ENCODE measurements at places on chromosomes 11 and 22. TPM values are rescaled to one million over a fixed set of nuclear protein-coding genes. Genes with fewer than 3 reads are reported as not detected.

DNA sequence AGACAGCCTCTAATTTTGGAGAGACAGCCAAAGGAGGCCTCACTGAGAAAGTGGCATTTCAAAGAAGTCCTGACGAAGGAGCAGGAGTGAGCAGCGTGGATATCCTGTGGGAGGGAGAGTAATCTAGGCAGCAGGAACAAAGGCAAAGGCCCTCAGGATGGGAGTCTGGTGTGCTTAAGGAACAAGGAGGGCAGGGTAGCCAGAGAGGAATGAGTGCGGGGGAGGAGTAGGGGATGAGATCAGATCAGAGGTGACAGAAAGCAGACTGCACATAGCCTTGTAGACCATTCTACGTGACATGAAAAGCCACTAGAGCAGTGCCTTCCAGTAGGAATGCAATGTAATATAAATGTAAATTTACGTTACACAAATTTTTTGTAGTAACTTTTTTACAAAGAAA lies 5.6 kb downstream of the SLC36A4 start:
- DNase-seq: no peak

- DNase-seq: no peak
Measured at GRCh38 chr11:1035577-1036283, 788 bp downstream of the MUC6 start.

GRCh38 chr11:59614277-59615119 lies 1.1 kb downstream of the OSBP start:
- DNase-seq: no peak

DNA sequence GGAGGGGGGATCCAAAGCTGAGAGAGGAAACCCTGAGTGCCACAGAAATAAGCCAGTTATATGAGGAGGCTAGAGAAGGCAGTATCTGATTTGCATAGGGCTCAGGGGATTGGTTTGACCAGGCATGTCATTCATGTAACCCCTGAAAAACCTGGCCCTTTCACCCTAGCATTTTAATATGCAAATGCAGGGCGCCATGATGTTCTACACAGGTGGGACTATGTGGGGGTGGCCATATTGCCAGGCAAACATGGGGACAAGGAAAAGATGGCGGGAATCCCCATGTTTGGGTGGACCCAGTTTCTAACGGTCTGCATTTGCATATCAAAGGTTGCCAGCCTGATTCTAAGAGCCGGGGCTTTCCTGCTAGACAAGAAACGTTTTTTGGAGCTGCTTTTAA lies 27.2 kb downstream of the CSF2RB start:
- DNase-seq: no peak

DNA sequence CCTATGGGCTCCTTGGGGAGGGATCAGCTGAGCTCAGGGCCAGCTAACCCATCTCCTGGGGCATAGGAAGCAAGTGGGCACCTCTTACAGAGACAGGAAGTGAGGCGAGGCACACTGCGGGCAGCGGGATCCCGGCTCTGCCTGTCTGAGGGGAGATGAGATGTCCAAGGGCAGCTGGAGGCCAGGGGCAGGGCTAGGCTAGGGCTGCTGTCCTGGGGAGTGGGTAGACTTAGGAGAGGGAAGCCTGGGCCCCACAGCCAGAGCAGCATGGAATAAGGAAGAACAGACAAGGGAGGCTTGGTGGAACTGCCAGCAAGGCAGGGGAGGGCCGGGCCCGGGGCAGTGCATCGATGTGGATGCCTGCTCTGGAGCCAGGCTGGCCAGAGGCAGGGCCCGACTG lies 76.3 kb downstream of the MORC2 start:
- DNase-seq: no peak

- DNase-seq: no peak
Measured at GRCh38 chr22:30062259-30062658, 18.0 kb upstream of the HORMAD2 start.

DNA sequence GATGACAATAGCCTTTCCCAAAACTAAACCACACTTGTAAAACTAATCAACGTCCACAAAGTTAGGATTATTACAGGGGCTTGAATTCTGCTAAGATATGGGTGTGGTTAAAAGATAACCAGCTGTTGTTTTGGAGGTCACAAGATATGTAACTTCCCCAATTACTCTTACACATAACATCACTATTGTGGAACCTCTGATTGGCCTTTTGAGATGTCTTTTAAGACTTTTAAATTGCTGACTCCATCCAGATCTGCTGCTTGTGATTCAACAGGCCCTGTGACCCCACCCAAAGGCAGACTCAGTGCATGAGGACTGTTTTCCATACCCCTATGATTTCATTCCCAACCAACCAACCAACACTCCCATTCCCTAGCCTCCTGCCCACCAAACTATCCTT lies 893.9 kb downstream of the OPCML start:
- no peak for DNase-seq

DNA sequence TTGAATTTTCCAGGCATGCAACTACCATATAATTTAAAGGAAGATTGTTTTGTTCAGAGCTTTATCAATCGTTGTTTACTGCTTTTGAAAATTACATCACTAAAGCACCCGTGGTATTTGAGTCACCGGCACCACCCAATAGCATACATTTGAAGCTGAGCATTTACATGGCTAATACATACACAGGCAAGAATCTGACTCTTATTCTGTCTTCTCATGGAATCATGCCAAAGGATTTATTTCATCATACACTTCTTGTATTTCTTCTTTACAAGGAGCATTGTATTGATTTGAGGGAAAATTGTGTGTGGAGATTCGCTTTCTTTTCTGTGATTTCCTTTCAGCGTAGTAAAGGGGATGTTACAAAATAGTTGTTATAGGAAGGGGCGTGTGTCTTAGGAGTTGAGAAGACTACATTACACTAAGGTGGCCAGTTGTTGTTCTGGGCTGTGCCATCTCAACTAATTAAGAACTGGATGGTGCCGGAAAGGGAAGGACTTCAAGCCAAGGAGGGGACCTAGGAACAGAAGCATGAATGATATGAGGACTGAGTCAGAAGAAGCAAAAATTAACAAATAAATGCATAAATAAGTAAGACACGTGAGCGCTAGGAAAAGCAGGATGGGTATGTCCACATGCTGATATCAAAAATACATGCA lies 12.9 kb upstream of the CD3E start:
- no peak for DNase-seq

- no peak for DNase-seq
Measured at GRCh38 chr11:84890676-84891075, 736.5 kb downstream of the DLG2 start.

- DNase-seq: no peak
Measured at GRCh38 chr11:102630598-102631448, 5.7 kb upstream of the MMP20 start.

DNA sequence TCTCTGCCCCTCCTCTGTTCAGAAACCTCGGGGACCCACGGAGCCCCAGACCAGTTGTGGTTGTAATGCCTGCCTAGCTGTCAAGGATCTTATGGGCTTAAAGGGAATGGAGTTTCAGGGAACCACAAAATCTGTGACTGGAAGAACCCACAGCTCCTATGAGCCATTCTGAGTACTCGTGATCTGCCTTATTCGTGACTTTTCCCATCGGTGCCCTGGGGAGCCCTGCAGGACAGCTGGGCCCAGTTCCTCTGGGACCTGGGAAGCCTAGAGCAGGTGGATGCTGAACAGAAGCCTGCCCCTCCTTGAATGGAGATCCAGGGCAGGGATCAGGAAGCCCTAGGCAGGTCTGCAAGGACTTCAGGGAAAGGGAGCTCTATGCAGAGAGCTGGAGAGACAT lies 42.1 kb upstream of the TTC12 start:
- DNase-seq: no peak

The SCGB2A2 gene
- not detected for polyA plus RNA-seq

The ARHGAP42 gene
- 16.9 TPM for polyA plus RNA-seq

The APOL1 gene
- polyA plus RNA-seq: 11.3 TPM

The SERPIND1 gene
- polyA plus RNA-seq: not detected

The CCDC81 gene
- not detected for polyA plus RNA-seq

The DERL3 gene
- polyA plus RNA-seq: 18.3 TPM

The CD6 gene
- 14.1 TPM for polyA plus RNA-seq
